AG04449 (cell line): ENCODE measurements at places on chromosomes 6 and 20.

DNA sequence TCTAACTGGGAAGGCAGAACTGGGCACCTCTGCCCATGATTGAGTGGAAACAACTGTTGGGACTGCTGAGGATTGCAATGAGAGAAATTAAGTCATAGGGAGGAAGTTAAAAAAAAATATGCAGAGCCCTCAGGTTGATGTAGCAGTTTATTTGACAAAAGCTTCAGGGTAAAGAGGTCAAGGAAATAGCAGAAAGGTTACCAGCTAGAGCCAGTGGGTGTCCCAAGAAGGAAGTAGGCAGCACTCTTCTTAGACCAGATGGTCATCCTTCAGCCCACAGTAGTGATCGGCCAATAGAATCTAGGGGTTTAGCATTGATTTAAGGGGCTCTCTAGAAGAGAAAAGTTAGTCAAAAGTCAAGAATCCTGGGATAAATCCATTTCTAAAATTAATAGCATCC is 21.7 kb upstream of the WFDC10A start:
- DNase-seq = no peak

DNA sequence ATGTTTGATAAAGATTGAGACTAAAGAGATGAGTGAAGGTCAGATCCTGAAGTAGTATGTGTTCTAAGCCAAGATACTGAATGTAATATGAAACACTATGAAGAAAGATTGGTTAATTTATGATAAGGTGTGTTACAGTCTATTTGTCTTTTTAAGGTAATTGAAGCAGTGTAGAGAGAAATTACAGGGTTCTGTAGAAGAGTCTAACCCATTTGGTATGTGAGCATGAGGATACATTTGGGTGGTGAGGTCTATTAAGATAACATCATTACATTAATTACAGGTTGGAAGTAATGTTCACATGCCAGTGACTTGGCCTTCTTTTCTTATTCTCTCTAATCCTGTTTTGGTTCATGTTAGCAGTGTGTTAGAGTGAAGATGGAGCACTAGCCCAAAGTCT is 61.4 kb downstream of the AFDN start:
- no peak for DNase-seq

GRCh38 chr20:46119028-46119546 is 973 bp downstream of the CD40 start:
- no peak for DNase-seq

DNA sequence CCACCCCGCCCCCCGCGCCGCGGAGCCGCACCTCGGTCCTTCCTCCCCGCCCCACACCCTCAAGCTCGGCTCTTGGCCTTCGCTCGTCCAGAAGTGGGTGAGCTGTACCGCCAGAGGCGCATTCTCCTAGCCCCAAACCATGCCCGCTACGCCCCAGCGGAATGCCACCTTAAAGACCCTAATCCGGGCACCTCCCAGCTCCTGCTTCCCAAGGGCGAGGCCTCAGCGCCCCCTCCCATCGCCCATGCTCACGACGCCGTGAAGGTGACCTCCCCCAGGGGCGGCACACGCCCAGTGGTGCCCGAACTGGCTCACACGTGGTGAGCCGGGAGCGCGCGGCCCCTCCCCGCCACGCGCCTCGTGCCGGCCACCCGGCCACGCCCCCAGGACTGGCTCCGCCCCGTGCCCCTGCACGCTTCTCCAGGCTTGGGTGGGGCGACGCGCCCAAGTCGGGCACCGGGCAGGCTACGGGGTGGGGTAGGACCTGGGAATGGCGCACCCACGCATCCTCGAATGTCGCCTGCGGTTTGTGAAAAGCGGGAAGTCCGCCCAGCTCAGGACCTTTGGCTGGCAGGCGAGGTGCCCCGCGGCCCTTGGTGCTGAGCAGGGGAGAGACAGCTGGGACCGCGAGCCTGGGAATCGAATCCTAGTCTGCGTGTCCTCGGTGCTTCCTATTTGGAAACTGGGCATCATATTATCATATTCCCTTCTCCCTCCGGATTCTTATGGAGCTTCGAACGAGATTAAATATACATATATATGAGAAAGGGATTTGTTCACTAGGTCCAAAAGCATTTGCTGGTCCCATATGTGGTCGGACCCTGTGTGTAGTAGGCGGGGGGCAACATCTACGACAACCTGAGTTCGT is 941 bp upstream of the SOX12 start:
- DNase-seq = no peak

- DNase-seq = no peak
Measured at GRCh38 chr20:50469176-50469723, 40.9 kb upstream of the PTPN1 start.

DNA sequence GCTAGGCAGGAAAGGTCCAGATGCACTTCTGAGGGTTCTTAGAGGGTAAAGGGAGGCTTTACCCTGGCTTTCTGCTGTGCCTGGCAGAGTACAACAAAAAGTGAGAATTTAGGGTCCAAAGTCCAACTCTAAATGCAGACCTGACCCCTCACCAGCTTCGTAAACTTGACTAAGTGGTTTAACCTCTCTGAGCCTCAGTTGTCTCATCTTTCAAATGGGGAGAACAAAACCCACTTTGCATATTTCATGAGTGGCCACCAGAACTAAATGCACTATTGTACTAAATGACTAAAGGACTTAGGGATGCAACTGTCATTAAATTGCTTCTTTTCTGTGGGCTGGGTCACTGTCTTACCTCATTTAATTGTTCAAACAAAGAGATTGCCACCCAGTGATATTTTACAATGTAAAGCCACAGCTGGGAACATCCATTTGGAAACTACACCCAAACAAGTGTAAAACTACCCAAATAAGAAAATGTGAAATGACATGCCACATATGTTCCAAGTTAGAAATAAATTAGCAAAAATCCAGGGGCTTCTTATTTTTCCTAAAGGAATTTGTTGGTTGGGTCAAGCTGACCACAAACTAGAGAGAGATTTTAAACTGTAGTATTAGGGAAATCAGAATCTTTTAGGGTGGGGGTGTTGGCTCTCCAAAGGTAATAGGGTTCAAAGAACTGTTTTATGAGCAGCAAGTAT is 48.3 kb upstream of the RIN2 start:
- DNase-seq = no peak

DNA sequence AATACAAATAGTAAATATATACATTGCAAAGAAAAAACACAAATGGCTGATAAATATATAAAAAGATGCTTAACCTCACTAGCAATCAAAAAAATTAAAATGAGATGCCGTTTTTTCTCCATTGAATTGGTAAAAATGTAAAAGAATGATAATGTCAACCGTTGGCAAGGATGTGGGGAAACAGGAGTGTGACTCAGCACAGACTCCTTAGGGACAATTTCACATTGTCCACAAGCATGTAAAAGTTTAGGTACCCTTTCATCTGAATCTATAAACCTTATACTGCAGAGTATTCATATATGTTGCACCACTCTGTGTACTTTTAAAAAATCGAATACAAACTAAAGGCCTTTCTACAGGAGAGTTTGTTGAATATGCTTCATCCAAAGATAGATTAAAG is 143.1 kb upstream of the RREB1 start:
- no peak for DNase-seq

DNA sequence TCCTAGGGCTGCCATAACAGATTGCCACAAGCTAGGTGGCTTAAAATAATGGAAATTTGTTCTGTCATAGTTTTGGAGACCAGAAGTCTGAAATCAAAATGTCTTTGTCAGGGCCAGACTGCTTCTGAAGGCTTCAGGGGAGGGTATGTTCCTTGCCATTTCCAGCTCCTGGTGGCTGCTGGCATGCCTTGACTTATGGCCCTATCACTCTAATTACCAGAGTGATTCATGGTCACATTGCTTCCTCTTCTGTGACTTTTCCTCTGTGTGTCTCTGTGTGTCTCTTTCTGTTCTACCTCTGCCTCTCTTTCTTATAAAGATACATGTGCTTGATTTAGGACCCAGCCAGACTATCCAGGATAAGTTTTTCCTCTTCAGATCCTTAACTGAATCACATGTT is 635.2 kb upstream of the IMPG1 start:
- no peak for DNase-seq

DNA sequence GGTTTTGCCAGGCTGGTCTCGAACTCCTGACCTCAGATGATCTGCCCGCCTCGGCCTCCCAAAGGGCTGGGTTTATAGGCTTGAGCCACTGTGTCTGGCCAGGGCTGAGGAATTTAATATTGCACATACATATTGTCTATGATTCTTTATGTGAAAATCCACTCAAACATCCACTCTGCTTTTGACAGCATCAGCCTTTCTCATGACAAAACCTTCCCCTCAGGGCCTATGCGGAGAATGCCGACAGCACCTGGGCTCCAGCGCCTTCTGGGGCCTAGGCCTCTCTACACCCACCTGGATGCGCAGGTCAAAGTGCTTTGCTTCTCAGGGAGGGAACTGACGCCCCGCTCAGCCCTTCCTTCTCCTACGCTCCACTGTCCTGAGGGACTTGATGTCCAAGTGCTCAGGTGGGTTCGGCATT is 5.4 kb downstream of the RAMACL start:
- DNase-seq = no peak

DNA sequence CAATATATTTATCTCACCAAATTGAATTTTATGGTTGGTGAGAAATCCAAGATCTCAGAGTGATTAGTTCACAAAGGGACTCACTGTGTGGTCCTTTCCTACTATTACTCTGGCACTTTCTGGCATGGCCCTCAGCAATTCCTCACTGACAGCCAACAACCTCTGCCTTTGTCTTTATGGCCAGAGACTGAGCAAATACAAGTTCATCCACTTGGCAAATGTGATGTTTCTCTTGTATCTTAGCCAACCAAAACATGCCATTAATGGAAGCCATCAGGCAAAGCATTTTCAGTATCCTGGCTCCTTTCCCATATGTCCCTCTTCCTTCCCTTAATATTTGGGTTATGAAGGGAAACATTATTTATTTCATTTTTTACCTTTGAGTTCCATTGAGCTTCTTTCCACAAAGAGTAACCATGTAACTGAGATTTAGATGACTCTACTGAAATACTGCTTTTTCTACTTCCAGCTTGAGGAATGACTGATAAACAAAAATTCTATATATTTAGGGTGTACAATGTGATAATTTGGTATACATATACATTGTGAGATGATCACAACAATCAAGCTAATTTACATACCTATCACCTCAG is 30.8 kb upstream of the SMLR1 start:
- no peak for DNase-seq

GRCh38 chr6:63630466-63630865 is 5.1 kb upstream of the PHF3 start:
- DNase-seq = no peak

- DNase-seq = no peak
Measured at GRCh38 chr6:116492331-116493067, 18.9 kb upstream of the CALHM5 start.

DNA sequence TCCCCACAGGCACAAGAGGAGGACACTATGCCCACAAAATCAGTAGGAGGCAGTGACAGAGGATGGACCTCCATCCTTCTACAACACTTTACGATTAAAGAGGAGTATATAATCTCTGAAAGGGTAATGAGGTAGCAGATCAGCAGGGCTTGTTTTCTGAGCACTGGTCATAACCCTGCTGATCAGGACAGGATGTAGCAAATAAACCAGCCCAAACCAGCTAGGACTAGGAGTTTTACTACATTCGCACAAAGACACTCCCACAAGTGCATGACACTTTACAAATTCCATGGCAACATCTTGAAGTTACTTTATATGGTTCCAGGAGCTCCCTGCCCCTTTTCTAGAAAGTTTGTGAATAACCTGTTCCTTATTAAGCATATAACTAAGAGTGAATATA is 73.3 kb upstream of the CHD6 start:
- no peak for DNase-seq

DNA sequence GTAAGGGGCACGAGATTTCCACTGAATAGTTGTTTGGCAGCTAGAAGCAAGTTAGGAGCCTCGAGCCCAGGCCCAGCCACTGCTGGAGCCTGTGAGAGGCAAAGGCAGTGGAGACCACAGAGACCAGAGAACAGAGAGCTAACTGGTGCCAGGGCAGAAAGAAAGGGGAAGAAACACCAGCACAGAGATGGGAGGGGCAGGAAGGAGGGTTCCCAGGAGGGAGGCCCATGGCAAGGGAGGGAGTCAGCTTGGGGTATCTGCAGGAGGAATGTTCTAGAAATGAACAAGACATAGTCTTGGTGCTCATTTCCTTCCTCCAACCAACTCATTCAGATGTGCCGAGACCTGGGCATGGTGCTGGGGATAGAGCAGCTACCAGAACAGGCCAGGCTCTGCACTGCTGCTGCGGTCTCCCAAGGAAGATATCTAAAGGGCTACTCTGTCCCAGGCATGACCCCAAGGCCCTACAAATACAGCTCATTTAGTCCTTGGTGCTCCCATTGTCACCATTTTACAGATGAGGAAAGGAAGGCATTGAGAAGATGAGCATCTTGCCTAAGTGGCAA is 10.7 kb downstream of the ANGPT4 start:
- no peak for DNase-seq

GRCh38 chr6:166949528-166950442 is 6.6 kb downstream of the RNASET2 start:
- no peak for DNase-seq

GRCh38 chr20:33993576-33994221 is at the start of gene RALY:
TSS of gene RALY (plus strand) at chr20:33993911. CDS start at chr20:34072075, 78,164 bp downstream.
- no peak for DNase-seq

DNA sequence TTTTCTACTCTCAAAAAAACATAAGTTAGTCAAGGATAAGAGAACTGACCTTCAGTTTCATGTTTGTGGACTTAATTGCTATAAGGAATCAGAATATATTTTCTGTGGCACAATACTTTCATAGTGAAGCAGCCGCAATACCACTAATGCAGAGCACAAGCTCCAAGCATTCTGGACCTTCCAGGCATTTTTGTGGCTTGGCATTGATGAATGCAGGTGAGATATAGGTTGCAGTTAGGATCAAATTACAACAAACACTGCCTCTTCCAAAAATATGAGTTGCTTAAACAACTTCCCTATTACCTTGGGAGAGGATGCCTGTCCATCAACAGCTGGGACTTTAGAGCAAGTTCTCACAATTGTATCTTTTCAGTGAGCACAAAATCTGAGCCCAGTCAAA is 162.8 kb upstream of the RSPO3 start:
- no peak for DNase-seq

GRCh38 chr6:37936906-37937305 is 117.4 kb downstream of the ZFAND3 start:
- no peak for DNase-seq

DNA sequence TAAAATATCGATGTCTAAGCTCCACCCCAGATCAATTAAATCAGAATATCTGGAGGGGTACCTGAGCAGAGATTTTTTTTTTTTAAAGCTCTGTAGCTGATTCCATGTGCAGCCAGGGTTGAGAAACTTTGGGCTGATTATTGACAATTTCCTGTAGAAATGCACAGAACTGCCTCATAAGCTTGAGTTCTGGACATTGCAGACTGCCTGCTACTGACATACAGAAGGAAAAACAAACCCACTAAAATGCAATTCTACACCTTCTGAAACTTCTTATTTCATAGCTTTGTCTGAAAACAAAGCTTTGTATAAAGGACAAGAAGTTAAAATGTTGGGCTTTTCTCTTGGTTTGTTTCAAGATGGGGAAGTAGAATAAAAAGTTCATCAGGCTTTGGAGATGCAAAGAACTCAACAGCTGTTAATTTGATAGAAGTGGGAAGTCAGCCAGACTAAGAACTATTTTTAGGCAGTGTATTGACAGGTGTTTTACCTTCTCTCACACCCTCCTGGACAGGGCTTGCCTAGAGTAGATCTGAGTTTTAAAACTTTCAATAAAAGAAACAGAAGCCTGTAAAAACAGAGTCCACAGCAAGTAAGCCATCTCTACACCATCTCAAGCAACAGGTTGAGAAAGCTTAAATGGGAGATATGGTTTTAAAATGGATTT is 147.7 kb downstream of the KCNQ5 start:
- no peak for DNase-seq
